NCI-H510A treated with DMSO at 0.1 percent for 48 hours (cell line): ENCODE measurements at places on chromosomes 4 and X.
A peak's percentile ranks its signal among the peaks of the same experiment; 100 is the strongest.

DNA sequence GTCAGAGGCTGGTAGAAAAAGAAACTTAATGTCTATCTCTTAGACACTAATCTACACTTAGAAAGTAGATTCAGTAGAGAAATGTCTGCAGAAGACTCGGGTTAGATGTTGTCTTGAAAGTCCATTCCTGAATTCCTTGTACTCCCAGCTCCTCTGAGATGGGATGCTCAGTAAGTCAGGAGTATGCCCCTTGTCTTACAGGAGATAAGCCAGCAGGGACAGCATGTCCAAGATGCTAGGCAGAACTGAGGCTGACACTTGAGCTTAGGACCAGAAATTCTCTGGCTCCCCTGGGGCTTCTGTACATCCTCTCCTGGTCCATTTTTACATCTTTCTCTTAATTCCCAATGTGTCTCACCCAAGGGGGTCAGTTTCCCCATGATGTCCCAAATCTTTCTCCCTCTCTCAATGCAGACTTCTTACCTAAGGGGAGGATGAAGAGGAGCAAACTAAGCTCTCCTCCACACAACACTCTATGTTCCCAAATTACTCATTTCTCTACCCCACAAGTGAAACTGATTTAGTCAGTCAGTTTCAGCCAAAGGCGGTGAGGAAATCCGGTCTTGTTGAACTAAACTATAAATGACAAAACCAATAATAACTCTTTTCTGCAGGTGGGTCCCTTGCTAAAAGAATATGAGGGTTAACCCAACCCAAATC is 558.2 kb upstream of the DIPK2B start:
- no peak for DNase-seq

GRCh38 chr4:80767944-80768343 is 262.6 kb upstream of the BMP3 start:
- DNase-seq = no peak

DNA sequence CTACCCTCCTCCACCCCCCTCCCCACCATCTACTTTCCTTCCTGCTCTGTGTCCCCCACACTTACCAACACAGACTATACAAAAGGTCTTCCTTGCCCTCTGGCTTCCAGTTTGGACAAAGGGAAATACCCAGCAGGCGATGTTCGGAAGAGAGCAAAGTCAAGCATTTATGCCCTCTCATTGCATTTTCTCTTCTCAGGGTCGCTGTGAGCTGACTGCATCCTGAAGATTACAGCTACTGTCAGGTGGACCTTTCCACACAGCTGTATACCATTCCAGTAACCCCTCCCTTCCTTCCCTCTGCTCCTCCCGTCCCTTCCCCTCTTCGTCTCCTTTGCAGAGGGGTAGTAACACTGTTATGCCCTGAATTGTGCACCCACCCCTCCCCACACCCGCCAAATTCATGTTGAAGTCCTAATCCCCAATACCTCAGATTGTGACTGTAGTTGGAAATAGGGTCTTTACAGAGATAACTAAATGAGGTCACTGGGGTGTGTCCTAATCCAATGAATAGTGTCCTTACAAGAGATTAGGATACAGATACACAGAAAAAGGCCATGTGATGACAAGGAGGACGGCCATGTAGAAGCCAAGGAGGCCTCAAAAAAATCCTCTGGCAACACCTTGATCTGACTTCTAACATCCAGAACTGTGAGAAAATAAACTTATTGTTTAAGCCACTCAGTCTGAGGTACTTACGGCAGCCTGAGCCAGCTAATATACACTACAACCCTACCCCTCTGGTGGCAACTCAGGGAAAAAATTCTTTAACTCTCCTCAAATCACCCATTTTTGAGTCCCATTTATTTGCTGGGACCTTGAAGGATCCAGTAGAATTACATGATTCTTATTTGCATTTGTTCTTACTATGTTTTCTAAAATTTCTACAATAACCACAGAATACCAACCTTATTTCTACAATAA is 11.7 kb downstream of the MORF4L2 start:
- no peak for DNase-seq

DNA sequence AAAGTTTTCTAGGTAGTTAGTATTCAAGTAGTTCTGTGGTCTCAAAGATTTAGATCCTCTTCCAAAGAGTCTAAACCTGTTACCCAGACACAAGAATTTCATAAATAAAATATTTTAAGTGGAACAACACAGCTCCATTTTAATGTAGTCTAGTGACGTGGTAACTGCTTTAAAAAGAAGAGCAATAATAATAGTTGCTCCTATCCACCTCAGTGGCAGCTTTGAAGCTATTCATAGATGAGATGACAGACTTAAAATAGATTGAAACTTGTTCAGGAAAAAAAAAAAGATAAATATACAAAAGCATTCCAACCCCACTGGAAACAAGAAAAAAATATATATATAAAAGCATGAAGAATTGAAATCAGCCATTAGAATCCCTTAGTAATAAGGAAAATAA is 14.6 kb downstream of the SCOC start:
- no peak for DNase-seq

DNA sequence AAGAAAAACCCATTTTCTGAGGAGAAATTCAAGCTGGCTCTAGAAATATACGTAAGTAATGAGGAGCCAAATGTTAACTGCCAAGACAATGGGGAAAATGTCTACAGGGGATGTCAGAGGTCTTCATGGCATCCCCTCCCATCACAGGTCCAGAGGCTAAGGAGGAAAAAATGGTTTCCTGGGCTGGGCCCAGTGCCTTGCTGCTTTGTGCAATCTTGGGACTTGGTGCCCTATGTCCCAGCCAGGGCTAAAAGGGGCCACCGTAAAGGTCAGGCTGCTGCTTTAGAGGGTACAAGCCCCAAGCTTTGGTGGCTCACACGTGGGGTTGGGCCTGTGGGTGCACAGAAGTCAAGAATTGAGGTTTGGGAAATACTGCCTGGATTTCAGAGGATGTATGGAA is 17.2 kb upstream of the IGFBP7 start:
- DNase-seq = no peak

DNA sequence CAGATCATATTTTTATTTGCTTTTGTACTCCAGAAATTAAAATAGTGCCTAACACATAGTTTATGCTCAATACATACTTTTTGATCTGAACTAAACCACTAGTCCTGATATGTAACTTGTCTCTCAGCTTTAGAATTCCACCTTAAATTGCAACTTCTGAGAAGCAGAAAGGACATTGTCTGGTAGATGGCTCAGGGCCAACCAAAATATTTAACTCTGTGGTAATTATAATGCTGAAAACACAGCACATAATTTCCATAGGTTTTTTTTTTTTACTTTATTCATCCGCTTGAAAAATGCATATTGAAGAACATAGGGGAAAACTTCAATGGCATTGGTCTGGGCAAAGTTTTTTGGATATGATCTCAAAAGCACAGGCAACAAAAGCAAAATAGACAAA is 59.3 kb downstream of the AREG start:
- DNase-seq = no peak

DNA sequence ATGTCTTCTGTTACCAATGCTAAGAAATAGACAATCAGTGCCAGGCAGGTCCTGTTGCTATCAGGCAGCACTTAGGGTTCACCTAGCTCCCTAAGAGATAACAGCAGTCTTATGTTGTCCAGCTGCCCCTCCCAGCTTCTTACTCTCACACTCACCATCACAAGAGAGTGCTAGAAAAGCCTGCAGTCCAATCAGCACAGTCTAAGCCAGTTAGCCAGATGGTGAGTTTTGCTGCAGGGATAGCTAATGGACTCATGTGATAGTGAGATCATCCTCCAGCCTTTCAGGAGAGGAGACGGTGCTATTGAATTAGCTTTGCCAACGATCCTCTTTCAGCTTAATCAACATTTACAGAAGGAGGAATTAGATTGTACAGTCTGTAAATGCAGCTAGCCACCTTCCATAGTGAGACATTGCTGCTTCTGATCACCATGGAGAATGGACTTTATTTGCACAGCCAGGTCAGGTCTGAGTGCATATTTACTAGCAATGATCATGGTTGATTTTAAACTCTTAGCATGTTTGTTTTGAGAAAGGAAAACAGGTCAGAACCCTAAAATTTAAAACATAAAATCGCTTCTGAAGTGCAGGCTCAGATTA is 438.3 kb downstream of the CENPC start:
- DNase-seq = peak; percentile 95

DNA sequence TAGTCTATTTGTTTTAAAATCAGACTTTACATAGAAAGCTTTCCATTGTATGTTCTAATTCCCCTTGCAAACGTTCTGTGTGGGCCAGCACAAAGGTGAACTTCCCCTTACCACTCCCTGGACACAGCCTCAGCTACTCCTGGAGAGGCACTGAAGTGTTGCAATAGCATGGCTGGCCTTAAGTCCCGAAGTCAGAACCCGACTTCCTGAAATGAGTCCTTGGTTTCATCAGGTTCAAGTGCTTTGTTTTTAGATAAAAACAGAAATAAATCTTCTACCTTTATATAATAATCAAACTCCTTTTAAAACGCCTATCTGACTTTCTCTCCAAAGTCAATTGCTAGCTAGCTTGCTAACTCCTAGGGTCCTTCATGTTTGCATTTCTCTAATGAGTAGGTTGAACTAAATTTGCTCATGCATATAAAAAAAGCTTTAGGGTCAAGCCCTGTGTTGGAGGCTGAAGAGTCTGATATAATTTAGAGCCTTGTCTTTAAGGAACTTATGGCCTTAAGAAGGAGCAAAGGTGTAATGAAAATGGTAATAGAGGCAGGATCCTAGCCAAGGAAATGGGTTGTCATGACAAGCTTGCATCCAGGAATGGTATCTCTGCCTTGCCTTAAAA is 9.0 kb downstream of the BMP3 start:
- no peak for DNase-seq

DNA sequence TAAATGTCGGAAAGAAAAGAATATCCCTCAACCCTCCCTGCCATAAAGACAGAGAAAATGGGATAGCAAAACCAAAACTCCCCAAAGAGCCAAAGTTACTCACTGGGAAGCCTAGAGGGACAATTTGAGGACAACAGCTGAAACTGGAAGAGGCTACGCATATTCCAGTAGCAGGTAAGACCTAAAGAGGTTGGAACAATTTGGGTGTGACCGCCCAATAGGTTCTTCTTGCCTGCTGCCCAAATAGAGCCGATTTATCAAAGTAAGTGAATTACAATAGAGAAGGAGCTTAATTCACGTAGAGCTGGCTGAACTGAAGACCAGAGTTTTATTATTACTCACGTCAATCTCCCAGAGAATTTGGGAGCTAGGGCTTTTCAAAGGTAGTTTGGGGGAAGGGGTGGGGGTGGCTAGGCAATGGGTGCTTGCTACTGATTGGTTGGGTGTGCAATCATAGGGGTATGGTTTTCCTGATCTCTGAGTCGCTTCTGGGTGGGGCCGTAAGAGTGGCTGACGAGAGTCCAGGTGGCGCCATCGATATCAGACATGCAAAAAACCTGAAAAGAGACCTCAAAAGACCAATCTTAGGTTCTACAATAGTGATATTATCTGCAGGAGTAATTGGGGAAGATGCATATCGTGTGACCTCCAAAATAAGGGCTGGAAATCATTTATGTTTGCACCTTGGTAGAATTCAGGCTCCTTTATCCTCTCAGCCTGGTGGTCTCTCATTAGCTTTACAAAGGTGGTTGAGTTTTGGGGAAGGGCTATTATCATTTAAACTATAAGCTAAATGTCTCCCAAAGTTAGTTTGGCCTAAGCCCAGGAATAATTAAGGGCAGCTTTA is 39.0 kb upstream of the SLC7A3 start:
- DNase-seq = no peak

GRCh38 chrX:34140816-34141215 is 8.7 kb upstream of the FAM47A start:
- DNase-seq = no peak

DNA sequence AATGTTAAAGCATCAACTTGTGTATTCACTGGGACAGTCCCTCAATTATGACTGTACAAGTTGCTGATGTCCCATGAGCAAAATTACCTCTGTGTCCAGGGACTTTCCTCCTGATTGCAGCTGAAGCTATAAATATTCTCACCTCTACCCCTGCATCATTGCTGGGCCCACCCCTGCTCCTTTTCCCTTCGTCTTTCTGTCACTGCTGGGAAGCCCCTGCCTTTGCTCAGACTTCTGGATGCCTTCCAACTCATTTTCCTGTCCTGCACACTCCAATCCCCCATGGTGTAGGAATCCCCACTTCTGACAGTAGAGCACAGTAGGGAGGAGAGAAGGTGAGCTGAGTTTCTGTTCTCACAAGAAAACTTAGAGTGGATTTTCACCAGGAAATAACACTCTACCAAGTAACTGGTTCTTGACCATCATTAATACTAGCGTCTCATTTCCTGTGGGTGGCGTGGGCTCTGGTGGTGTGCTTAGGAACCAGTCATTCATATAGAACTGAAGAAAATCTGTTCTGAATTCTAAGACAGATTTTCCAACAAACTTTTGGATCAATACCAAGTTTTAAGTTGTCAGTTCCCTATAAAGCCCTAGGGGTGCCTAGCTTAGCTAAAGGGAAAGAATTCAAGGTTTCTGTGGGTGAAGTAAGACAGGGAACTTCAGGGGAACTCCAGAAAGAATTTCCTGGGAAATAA is 136.2 kb upstream of the MED14 start:
- no peak for DNase-seq

- DNase-seq = no peak
Measured at GRCh38 chrX:13008189-13008533, 33.3 kb downstream of the TMSB4X start.

- DNase-seq = no peak
Measured at GRCh38 chrX:30620125-30620524, 33.1 kb upstream of the GK start.

- DNase-seq = no peak
Measured at GRCh38 chr4:84708406-84709135, 125.6 kb downstream of the CDS1 start.
